ENCODE measurements at places on chromosomes 7 and 10.

DNA sequence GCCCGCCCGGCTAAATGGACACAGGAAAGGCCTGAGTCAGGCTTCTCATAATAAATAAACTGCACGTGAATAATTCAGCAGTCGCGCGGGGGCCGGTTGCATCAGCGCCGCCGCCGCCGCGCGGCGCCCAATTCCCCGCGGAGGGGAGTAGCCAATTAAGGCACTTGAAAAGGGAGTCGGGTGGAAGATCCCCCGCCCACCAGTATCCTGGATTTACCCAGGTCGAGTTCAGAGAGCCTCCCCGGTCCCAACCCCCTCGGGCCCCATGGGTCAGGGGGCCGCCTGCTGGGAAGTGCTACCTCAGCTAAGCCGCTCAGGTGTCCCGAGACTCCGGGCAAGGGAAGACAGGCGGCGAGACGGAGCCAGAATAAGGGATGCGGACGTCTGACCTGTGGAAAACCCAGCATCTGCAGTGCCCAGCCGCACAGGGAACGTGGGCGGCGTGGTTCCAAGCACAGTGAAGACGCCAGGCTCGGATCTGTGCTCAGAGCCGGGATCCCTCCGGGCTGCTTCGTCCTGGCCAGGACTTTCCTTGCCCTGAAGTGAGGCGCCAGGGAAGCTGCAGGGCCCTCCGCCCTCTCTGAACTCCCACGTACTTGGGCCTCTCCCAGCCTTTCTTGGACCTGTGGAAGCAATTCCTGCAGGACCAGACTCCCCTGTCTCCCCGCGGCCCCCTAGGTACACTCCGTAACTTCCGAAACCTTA, 7.3 kb upstream of the LBX1 start:
- DNase-seq, result no peak

GRCh38 chr10:114715171-114715670, 57.1 kb upstream of the ABLIM1 start:
- DNase-seq, result no peak

DNA sequence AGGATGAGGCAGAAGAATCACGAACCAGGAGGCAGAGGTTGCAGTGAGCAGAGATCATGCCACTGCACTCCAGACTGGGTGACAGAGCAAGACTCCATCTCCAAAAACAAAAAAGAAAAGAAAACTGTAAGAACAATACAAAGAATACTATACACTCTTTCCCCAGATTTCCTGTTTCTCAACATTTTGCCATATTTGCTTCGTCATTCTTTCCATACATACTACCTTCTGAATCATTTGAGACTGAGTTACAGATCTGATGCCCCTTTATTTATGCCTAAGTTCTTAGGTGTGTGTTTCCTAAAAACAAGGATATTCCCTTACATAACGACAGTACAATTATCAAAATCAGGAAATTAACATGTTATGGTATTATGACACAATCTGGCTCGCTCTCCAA, 168.4 kb upstream of the CELF2 start:
- DNase-seq, result no peak

DNA sequence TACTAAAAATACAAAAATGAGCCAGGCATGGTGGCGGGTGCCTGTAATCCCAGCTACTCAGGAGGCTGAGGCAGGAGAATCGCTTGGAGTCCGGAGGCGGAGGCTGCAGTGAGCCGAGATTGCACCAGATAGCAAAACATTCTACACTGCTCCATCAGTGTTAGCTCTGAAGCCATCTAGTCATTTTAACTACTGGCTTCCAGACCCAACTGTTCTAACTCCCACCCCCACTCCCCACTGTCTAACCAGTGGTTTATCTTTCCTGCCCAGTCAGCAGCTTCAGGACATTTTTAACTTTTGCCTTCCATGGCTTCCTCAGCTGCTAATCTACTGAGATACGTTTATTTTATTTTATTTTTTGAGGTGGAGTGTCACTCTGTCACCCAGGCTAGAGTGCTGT, 6.2 kb upstream of the FRAT1 start:
- no peak for DNase-seq

DNA sequence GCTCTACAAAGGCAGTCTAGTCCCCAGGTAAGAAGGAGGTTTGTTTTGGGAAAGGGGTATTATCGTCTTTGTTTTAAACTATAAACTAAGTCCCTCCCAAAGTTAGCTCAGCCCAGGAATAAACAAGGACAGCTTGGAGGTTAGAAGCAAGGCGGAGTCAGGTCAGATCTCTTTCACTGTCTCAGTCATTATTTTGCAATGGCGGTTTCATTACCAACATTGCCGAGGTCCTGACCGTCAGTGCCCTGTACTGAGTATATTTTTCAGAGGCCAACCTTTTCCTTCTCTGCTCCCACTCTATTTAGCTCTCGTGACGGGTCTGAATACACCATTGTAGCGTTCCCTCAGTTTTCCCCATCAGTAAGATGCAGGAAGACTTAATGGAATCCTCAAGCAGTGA, 184.5 kb downstream of the PRKCQ start:
- DNase-seq, result peak; percentile 41

GRCh38 chr7:159142730-159143129, 1.9 kb downstream of the VIPR2 start:
- no peak for DNase-seq

DNA sequence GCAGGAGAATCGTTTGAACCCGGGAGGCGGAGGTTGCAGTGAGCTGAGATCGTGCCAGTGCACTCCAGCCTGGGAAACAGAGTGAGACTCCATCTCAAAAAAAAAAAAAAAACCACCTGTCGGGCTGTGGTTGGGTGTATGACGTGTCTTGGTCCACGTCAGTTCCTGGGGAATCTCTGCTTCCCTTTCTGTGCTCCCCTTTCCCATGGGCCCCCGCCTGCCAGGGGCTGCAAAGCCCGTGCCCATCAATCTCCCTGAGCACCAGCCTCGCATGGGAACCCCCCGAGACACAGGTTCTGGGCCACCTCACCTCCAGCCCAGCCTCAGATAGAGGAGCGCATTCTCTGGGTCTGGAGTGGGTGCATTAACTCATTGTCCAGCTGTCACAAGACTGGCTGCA, 2.3 kb upstream of the SH2B2 start:
- no peak for DNase-seq

All from MV-4-11 (cell line).